Stomach (tissue), 19 donors: ENCODE measurements at places on chromosomes 2 and 18. TPM values are rescaled to one million over a fixed set of nuclear protein-coding genes. Genes with fewer than 3 reads are reported as not detected.

DNA sequence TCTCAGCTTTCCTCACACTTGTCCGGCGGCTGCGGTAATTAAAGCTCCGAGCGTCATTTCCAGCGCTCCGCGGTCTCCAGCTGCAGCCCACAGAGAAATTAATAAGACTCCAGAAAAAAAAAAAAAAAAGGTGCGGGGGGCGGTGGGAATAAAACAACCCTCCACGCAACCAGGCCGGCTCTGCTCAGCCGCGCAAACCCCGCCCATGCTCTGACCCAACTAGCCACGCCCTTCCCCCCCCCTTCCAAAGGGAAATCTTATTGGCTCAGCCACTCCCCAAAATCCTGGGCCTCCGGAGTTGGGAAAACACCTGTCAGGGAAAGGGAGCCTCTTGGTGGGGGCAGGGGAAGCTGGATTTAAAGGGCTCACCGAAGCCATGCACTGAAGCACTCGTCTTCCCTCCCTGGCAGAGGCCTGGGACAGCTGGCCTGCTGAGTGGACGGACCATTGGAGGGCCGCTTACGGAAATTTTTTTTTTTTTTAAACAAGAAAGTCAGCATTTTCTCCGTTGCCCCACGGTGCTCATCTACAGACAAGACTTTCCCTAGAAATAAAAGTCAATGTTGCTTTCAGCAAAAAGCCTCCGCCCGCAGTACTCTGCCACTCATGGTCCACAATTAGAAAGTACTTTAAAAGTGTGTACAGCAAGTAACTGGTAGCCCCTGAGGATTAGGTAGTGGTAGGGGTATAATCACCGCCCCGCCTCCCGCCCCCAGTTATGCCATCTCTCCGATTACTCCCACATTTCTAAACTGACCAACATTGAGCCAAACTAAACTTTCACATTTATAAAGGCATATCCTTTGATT, 674 bp upstream of the ERBB4 start:
- peak; percentile 80 for DNase-seq

DNA sequence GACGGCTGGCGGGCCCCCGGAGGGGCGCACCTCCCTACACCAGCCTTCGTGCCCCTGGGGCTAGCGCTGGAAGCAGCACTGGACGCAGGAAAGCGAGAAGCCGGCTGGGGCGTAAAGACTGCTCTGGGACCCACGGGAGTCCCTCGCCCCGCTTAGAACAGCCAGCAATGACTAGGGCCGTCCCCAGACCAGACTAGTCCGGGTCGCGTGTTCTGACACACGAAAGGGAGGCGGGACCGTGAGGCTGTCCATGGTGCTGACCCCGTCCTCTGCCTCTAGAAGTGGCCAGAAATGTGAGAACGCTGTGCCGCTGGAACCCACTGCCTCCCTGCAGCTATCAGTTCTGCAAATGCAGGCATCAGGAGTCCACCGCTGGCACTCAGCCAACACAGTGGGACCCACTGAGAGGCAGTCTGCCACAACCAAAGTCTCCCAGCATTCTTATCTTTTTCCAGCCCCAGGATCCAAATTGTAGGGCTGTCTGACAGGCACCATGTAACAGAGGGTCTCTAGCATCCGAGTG, at the start of gene UCN:
Gene UCN (minus strand): TSS at position 87 of the 523 bp plus-strand sequence. CDS start 550 bp downstream, outside the sequence.
- DNase-seq = peak; percentile 84

GRCh38 chr2:36449943-36450392, 94.4 kb downstream of the CRIM1 start:
- DNase-seq = peak; percentile 35

DNA sequence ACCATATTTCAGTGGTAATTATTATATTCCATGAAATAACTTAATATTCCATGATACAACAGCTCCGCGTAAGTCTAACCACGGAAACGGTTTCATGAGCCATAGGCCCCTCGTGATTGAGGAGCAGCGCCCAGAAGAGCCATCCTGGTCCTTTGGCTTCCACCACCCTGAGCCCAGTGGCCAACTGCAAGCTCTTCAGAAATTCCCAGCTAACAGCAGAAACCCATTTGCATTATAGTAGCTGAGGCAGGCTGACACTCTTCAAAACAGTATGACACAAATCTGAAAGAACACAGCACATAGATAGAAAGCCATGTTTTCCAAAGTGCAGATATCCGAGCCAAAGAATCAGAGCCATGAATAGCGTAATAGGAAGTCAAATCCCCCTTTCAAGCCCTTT, 120.9 kb upstream of the NFATC1 start:
- no peak for DNase-seq

- DNase-seq = peak; percentile 14
These were observed 17.9 kb downstream of the B3GNT7 start for GRCh38 chr2:231413456-231413855.

- no peak for DNase-seq
These were observed 150.8 kb downstream of the CCDC85A start for GRCh38 chr2:56334622-56335021.

DNA sequence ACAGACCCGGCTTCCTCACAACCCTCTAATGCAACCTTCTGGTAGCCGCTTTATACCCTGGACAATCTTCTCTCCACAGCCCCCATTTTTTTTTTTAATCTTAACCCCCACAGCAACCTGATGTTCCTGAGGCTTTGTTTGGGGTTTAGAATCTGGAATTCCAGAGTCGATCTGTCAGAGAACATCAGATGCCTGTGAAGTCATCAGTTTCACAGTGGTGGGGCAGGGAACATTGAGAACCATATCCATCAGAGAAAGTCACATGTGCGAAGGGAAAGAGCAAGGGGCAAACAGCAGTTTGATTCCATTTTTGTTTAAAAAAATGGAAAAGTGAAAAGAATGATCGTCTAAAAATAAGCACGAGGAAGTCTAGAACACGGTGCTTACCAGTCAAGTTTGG, 20.6 kb downstream of the NPAS2 start:
- no peak for DNase-seq

DNA sequence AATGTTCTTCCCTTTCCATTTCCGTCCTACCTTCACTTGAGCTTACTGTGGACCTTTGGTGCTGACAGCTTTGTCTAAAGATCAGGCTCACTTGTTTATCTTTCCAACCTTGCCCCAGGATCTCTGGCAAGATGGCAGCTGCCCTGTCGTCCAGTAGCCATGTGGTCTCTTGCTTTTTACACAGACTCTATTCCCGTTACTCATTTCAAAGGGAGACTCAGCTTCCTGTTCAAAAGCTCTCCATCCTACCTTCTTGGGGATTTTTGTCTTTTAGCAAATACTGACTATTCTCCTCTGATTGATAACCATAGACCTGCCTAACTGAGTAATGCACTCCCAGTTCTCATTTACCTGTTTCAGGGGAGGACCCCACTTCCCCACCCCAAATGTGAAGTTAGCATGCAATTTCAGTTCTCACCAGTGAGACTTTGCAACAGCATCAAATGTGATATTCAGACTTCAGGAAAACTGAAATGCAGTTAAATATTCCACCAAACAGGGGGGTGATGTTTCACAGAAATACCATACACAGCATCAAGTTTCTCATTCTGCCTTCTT, 184.4 kb downstream of the MYO3B start:
- DNase-seq = no peak

The ZBTB7C gene
- 27.2 TPM for total RNA-seq

The COX7A2L gene
- total RNA-seq = 135 TPM
